ENCODE measurements at places on chromosomes 3 and 15.
A peak's percentile ranks its signal among the peaks of the same experiment; 100 is the strongest.

- DNase-seq: no peak
These were observed 14.7 kb downstream of the IDH2 start for GRCh38 chr15:90087454-90088154.

GRCh38 chr15:83658430-83659416, 4.8 kb downstream of the ADAMTSL3 start:
- no peak for DNase-seq

- DNase-seq: peak; percentile 90
These were observed 443 bp upstream of the NR2F2 start for GRCh38 chr15:96330064-96330449.

DNA sequence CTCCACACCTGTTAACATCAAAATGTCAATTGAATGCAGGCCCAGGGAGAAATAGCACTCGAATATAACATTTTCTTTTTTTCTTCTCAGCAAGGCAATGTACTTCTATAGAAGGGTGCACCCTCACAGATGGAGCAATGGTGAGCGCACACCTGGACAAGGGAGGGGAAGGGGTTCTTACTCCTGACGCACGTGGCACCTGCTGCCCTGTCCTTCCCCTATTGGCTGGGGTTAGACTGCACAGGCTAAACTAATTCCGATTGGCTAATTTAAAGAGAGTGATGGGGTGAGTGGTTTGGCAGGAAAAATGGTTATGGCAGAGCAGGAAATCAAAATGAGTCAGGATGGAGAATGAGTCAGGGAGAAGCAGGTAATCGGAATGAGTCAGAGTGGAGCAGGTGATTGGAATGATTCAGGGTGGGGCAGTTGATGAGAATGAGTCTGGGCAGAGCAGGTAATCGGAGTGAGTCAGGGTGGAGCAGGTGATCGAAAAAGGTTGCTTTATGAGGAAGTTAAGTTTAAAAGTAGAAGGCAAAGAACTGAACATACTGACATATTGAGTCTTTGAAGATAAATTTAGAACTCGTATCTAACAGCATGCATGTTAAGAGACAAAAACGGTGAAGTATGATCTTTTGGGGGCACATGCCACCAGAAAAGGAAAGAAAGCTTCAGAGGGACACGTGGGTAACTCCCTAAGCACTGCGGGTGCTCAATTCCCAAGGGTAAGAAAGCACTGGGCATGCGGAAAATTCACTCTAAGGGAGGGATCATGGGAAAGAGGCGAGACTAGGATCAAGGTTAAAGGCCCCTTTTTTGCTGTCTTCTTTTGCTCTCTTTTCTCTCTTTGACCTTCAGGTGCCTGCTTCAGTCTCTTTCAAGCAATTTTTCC, 72.9 kb upstream of the GALNT15 start:
- DNase-seq: no peak

DNA sequence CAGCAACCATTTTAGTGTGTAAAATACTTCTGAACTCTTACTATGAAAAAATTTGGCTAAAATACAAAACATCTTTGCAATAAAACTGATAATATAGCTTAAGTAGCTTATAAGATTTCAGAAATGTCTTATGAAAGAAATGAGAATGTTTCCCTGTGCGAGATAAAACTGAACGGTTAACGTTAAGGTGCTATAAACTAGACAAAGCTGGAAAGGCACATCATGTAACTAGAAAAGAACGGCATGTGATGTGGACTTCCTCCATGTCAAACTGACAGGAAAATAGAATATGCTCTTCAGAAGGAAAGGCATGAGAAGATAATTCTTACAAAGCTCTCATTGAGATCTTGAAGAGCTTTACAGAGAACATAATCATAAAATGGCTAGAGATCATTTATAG, 36.5 kb downstream of the NCK1 start:
- DNase-seq: no peak

- DNase-seq: no peak
These were observed 54.9 kb upstream of the GLCE start for GRCh38 chr15:69105451-69105985.

DNA sequence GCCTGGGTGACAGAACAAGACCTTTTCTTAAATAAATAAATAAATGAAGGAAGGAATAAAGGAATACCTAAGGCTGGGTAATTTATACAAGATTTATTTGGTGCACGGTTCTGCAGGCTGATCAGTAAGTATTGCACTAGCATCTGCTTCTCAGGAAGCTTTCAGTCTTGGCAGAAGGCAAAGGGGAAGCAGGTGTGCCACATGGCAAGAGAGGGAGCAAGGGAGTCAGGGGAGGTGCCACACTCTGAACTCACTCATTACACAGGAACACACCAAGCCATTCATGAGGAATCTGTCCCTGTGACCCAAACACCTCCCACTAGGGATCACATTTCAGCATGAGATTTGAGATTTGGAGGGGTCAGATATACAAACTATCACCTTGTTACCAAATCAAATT, 56.4 kb downstream of the PRKCI start:
- no peak for DNase-seq

Measured in T47D (cell line).